Dermis microvascular lymphatic vessel endothelial cell (primary cell): ENCODE measurements at places on chromosomes 16 and 17. TPM values are rescaled to one million over a fixed set of nuclear protein-coding genes. Genes with fewer than 3 reads are reported as not detected.

The PPP1R1B gene
- not detected in 2 replicates for total RNA-seq

GRCh38 chr17:30808785-30809286 is 15.7 kb downstream of the CRLF3 start:
- DNase-seq: peak; percentile 52

The NPIPA2 gene
- 0.26 TPM in 1 of 2 replicates, not detected in the other for total RNA-seq

DNA sequence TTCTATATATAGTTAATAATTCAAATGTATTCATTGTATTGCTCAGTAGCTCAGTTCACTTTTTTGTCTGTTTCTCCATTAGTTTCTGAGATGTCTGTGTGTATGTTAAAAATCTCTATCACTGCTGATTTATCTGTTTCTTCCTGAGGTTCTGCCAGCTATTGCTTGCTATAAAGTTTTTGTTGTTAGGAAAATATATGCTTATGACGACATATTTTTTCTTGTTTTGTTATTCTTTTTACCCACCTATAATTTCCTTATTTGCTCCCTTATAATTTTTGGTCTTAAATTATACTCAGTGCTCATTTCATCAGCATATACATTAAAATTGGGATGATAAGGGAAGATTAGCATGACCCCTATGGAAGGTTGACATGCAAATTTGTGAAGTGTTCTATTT is 200.6 kb downstream of the GSG1L start:
- no peak for DNase-seq

- no peak for DNase-seq
Observed at GRCh38 chr16:62035115-62036092, 834 bp downstream of the CDH8 start.

GRCh38 chr16:81938326-81939163 is 72.7 kb downstream of the SDR42E1 start:
- DNase-seq: no peak
